ENCODE measurements at places on chromosomes 2 and 18.

DNA sequence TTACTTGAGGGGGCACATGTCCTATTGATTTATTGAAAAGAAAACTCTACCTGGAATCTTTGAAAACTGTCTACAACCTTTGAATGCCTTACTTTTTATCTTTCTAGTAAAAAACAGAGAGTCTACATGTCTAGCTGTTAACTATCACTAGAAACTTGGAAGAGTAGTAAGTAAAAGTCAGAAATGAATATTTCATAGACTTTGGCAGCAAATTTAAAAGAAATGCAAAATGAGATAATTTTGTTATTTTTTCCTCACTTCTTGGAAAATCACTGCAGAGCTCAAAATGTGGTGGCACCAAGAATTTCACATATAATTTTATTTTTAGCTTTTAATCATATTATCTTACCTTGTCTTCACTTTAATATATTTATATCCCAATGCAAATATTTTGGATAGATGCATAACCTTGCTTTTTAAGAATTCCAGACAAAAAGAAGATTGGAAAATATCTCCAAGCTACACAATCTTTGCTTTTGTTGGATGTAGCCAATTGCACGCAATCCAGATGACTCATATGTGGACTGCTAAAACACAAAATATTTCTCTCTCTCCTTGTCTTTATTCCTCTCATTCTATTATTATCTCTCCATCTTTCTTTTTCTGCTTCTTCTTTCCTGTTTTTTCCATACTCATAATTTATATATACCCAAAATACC, 92.2 kb upstream of the DSEL start:
- no peak for DNase-seq

- no peak for DNase-seq
Measured at GRCh38 chr2:28169492-28169891, 223.2 kb upstream of the FOSL2 start.

DNA sequence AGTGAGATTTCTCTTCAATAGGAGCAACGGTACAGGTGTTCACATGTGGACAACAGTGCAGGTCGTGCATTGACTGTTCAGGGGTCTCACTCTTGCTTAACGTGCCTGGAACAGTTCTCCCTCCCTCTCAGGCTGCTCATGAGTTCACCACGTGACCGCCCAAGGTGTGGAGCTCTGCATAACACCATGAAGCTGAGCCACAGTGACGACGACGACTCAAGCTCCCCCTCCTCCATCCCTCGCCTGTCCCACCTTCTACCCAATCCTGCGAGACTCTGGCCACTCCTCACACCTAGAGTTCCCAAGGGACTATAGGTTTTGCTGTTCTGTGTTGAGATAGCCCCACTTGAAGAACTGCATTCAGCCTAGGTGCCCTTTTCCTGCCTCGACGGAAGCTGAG, 42.8 kb downstream of the STK25 start:
- DNase-seq, result no peak

GRCh38 chr2:16386031-16386430, 279.6 kb downstream of the CYRIA start:
- DNase-seq, result no peak

- no peak for DNase-seq
Measured at GRCh38 chr2:182816866-182817265, 49.6 kb downstream of the FRZB start.

GRCh38 chr2:238761868-238762267, 86.0 kb upstream of the TWIST2 start:
- DNase-seq, result no peak

DNA sequence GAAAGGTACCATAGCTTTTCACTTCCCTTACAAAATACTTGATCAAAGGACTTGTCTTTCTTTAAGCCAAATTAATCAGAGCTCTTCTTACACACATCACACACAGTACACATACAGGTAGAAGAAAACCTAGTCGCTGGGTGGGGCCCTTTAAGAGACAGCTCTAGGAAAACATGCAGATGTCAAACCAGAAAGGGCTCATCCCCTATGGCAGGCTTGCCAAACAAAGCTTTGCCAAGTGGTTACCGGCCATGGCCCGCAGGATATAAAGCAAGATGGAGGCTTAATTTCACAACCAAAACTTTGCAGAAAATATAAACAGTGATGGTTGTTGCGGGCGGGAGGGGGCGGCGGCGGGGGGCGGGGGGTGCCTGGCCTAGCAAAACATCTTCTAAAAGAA, 2156.0 kb upstream of the PIK3C3 start:
- no peak for DNase-seq

DNA sequence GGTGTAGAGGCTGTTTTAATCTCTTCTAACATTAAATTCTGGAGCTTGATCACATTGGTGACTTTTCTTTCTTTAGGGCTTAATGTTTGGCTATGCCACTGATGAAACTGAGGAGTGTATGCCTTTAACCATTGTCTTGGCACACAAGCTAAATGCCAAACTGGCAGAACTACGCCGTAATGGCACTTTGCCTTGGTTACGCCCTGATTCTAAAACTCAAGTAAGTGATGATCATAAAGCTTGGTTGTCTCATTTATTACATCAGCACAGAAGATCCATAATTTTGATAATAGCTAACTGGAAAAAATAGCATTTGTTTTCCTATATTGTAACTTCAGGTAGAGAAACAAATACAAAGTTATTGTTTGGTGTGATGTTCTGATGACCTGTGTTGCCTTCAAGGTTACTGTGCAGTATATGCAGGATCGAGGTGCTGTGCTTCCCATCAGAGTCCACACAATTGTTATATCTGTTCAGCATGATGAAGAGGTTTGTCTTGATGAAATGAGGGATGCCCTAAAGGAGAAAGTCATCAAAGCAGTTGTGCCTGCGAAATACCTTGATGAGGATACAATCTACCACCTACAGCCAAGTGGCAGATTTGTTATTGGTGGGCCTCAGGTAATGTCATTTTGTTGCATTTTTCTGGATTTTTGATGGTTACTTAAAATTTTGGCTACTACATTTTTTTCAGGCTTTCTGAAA, 2.9 kb downstream of the MAT2A start:
- no peak for DNase-seq

Measured in activated CD8-positive, alpha-beta memory T cell treated with anti-CD3 and anti-CD28 coated beads for 48 hours (primary cell).